Lung microvascular endothelial cell (primary cell): ENCODE measurements at places on chromosomes 7 and 10.

GRCh38 chr10:99467236-99467999 is 37.0 kb upstream of the GOT1 start:
- peak; percentile 94 for DNase-seq

GRCh38 chr7:47217086-47217485 is 364.8 kb downstream of the TNS3 start:
- no peak for DNase-seq

GRCh38 chr7:101420436-101420835 is 57.8 kb downstream of the COL26A1 start:
- no peak for DNase-seq

DNA sequence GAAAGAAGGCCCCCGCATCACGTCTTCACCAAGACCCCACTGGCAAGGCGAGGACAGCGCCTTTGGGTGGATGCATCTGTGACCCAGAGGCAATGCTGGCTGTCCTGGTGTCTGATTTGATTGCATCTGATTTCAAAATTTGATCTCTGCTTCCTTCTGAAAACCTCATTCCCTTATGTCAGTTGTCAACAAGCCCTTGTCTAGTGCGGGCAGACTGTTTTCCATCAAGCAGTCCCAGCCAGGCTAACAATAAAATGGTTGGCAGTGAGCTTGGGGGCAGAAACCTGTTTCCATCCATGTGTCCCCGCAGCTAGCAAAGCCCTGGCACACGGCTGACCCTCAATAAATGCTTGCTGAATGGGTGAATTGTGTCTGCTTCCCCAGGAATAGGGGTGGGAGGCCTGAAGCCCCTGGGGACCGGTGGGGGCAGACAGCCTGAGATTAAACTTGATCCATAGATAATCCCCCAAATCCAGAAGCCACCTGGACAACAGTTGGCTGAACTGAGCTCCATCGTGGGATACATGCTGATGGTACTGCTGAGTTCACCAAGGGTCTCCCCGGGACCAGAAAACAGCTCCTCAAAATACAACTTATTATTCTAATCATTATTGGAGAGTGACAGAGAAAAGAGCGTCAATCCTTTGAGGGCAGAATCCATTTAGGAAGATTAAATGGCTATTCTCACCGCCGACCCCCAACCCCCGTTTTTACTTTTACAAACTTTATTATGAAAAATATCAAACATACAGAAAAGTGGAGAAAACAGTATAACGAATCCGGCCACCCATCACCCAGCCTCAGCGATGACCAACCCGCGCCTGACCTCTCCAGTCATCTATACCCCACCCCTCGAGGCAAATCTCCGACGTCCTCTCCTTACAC is 912 bp upstream of the DUSP5 start:
- DNase-seq: peak; percentile 42

GRCh38 chr7:152597507-152597906 is 78.4 kb downstream of the XRCC2 start:
- no peak for DNase-seq

DNA sequence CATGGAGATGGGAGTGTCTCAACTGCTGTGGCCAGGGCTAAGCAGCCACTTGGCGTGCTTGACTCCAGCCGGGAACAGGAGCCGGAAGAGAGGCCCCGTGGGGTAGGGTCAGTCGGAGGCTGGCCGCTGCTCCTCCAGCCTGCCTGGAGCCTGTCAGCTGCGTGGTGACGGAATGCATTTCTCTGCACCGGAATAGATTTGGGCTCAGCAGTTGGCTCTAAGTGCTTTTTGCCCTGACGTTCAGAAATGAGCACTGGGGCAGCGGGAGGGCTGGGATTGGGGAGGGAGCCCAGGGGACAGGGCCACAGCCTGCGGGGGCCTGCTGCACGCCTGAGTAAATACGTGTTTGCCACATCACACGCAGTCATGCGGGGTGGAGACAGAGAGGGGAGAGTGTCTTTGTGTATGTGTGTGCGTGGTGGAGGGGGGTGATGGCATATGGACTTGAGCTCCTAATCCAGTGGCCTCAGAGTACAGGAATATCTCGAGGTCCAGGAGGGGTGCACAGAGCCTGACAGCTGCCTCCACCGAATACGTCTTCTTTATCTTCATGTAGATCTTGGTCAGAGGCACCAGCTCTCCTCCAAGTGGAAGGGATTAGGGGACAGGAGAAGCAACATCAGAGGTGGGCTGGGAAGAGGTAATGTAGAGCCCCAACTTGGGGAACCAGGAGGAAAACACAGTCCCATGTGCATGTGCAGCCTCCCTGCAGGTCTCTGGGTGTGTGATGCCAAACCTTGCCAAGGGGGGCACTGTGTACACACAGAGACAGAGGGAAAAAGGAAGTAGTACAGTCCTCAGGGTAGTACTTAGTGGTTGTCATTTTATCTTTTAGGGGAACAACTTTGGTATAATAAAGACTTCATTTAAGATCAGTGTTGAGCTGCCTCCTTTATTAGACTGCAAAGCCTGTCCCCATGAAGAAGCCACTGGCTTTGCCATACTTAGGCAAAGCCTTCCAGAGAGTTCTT is 151.4 kb downstream of the CDH23 start:
- peak; percentile 25 for DNase-seq

DNA sequence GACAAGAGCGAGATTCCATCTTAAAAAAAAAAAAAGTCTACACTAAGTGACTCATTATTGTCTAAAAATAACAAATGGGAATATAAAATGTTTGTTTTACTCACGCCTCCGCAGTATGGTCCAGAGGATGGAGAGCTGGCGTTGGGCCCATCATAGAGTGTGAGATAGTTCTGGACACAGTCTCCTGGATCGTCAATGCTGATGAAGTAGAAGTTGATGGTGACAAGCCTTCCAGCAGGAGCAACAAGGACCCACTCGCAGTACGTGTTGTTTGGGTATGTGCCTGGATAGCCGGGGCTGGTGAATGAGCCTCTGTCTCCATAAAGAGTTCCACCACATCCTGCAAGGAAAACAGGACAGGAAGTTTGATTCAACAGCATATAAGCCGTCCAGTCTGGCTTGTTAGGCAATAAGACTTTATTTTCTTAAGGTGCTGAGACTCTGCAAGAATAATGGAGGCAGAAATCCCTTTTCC is 11.5 kb upstream of the RSU1 start:
- peak; percentile 86 for DNase-seq

DNA sequence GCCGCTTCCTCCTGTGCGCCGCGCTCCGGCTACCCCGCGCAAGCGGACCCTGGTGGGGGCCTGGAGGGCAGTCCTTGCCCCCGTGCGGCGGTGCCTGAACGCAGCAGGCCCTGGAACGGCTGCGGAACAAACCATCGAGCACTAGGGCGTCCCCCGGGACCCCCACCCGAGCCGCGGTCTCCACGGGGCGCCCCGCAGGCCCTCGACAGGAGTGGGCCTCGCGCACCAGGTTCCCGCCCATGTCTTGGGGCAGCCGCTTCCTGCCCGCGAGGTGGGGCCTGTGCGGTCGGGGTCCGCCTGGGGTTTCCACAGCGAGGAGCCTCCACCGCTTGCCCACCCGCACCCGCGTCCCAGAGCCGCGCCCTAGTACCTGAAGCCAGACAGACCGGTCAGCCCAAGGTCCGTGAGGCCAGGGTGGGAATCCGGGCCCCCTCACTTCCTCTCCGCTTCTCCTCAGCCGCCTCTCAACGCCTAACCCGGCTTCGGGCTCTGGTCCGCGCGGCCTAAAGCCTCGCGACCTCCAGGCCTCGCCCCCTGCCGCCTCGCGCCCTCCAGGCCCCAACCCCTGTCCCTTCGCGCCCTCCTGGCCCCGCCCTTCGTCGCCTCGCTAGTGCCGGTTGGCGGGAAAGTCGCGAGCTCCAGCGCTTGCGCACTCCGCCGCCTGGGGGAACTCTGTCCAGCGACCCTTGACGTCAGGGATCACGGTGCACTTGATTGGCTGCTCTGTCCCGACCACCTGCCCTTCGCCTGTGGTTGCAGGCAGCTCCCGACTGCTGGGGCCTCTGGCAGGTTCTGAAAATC is 7.0 kb upstream of the GBX1 start:
- DNase-seq: peak; percentile 33

DNA sequence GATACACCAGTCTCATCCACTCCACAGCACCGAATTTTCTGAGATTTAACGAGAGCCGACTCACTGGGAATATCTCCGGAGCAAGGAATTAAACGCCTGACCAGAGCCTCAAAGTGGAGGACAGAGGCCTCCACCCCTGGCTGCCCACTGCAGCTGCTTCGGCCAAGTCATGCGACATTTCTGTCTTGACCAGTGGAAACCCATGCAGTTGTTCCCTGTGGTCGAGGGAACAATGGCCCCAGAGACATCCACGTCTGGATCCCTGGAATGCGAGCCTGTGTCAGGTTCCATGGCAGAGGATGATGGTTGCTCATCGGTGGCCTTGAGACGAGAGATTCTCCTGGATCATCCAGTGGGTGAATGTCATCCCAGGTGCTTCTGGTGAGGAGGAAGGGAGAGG is 65.7 kb upstream of the INSIG1 start:
- DNase-seq: no peak

GRCh38 chr10:131773370-131774343 is 127.2 kb upstream of the PPP2R2D start:
- no peak for DNase-seq

GRCh38 chr7:92461027-92462003 is 14.0 kb downstream of the GATAD1 start:
- DNase-seq: peak; percentile 60

- DNase-seq: no peak
Observed at GRCh38 chr7:139960157-139960556, 102.6 kb downstream of the PARP12 start.

DNA sequence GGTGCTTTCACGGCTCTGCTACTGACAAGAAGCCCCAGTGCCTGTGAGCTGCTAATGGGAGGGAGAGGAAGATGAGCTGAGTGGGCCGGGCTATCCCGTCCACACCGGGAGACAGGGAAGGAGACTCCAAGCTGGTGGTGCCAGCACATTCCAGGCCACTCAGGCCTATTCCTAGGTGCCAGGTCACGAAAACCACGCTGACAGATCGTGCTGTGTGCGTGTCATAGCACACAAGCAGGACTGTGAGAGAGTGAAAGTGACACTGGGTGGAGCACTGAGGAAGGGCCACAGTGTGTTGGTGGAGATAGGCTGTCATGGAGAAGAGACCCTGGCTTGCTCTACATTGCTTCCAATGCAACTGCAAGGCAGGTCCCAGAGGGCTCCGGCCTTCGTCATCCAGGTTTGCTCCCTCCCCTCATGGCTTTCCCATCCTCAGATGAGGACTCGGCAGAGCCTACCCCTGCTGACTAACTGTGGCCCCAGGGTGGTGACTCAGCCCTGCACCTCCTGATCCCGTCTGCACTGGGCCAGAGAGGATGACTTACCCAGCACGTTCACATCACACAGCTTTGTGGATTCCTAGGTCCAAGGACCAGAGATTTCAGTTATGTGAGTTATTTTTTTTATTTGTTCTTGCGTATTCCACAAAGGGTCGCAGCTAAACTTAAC is 167.3 kb downstream of the EGFR start:
- DNase-seq: peak; percentile 88

GRCh38 chr10:125231116-125231812 is 70.9 kb upstream of the CTBP2 start:
- DNase-seq: peak; percentile 82

DNA sequence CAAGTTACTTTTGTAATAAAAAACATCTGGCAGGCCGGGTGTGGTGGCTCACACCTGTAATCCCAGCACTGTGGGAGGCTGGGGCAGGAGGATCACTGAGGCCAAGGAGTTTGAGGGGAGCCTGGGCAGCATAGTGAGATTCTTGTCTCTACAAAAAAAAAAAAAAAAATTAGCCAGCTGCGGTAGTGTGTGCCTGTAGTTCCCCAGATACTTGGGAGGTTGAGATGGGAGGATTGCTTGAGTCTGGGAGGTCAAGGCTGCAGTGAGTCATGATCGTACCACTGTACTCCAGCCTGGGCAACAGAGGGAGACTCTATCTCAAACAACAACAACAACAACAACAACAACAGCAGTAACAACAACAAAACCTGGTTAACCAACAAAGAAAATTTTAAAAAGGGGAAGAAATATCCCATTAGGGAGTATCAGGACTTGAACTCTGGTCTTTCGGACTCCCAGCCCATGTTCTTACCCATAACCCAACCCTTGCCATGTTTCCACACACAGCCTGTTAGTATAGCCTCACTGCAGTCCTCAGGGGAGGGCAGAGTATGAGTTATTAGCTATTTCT is 17.2 kb downstream of the PALD1 start:
- no peak for DNase-seq

DNA sequence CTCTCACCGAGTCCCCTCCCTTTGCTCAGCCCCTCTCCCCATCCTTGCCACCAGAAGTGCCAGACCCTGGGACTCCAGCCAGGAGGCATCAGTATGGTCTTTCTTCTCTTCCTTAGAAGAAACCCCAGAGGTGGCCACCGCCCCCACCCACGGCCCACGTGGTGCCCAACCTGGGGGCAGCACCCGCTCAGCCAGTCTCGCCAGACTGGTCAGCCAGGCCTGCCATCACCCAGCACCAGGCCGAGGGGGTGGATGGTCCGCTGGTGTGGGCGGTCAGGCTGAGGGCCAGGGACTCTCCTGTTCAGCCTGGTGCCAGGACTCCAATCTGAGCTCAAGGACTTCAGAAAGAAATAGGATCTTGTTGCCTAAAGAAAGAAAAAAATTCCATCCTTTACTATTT is 5.8 kb upstream of the CLDN4 start:
- DNase-seq: no peak

- DNase-seq: no peak
Observed at GRCh38 chr10:58220769-58221451, 46.8 kb downstream of the IPMK start.

- DNase-seq: no peak
Observed at GRCh38 chr7:119572541-119572940, 700.4 kb upstream of the KCND2 start.

- peak; percentile 91 for DNase-seq
Observed at GRCh38 chr10:119270762-119271366, 63.5 kb downstream of the GRK5 start.
